PC-9 (cell line): ENCODE measurements at places on chromosomes 12 and 14.

DNA sequence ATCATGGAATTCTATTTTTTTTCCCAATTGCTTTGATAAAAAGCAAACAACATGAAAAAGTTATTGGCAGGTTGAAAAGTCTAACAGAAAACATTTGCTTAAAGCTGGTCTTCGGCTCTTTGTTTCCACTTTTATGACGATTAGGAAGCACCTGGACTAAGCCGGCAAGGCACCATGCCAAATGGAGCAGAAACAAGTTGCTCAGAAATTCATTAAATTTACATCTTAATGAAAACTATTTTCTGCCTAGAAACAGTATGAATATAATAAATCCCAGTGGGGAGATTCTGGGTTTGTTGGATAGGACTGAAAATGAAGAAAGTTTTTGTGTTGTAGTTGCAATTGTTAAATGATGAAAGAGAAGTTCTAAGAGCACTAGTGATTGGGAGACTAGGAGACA, 51.4 kb upstream of the OR9K2 start:
- no peak for DNase-seq

- no peak for DNase-seq
Measured at GRCh38 chr12:29769162-29769858, 14.4 kb downstream of the TMTC1 start.

GRCh38 chr12:57735198-57735855, 3.2 kb downstream of the AGAP2 start:
- DNase-seq, result no peak

DNA sequence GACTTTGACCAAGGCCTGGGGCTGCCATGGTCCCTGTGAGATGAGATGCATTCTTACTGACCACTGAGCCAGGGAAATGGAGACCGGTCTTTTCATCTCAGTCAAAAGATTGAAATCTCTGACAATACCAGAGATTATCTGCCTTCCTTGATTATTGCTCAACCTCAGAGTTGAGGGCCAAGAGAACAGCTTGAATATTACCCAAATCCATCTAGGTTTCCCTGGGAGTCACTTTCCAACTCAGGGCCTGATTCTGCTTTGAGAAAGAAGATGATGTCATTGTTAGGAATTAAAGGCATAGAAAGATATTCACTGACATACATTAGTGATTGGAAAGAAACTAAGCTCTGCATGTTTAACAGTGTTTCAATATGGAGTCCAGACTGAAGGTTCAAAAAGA, 515.9 kb upstream of the TBX3 start:
- no peak for DNase-seq

DNA sequence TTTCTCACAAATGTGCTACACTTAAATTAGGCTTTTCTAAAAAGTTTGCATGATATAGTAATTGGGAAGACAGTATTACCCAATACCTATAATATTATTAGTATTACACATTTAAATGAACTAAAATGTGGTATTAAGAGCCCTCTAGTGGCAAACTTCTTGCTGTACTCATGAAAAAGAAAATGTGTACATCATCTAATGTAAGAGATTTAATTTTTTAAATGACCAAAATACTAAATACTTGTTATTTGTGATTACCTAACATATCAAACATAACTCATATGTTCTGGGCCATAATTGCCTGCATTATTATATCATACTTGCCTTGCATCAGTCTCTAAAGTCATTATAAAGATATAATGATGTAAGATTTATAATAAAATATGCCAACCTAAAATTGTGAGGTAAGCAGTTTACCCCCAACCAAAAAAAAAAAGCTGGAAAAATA, 64.2 kb downstream of the DNAI7 start:
- no peak for DNase-seq

DNA sequence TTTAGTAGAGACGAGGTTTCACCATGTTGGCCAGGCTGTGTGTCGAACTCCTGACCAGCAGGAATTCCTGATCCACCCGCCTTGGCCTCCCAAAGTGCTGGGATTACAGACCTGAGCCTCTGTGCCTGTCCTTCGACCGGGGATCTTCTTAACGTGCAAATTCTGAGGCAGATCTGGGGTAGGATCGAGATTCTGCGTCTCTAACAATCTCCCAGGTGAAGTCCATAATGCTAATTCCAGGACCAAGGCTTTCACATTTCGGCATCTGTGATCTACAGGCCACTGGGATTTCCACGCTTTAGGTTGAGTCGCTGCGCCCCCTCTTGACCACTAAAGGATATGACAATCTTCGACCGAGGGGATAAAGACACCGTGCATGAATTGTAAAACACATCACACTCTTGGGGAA, 24.8 kb downstream of the FOS start:
- peak; percentile 72 for DNase-seq
